Stimulated activated CD8-positive, alpha-beta memory T cell treated with anti-CD3 and anti-CD28 coated beads, Interleukin-4, amount 100 ng/mL, for 48 hours (primary cell): ENCODE measurements at places on chromosomes 11 and 22.
A peak's percentile ranks its signal among the peaks of the same experiment; 100 is the strongest.

DNA sequence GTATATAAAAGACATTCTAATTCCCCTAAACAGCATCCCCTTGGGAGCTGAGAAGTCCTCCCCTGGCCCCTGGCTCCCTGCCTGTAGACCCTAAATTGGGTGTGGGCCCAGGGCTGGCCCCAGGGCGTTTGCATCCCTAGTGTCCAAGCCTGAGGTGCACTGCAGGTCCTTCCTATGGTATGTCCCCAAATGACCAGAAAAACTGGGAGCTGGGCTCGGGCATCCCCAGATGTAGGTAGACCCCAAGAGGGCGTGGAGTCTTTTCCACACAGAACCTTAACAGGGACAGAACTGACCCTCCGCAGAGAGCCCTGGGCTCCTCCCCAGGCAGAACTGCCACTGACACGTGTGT is 782 bp upstream of the OSBPL5 start:
- no peak for DNase-seq

DNA sequence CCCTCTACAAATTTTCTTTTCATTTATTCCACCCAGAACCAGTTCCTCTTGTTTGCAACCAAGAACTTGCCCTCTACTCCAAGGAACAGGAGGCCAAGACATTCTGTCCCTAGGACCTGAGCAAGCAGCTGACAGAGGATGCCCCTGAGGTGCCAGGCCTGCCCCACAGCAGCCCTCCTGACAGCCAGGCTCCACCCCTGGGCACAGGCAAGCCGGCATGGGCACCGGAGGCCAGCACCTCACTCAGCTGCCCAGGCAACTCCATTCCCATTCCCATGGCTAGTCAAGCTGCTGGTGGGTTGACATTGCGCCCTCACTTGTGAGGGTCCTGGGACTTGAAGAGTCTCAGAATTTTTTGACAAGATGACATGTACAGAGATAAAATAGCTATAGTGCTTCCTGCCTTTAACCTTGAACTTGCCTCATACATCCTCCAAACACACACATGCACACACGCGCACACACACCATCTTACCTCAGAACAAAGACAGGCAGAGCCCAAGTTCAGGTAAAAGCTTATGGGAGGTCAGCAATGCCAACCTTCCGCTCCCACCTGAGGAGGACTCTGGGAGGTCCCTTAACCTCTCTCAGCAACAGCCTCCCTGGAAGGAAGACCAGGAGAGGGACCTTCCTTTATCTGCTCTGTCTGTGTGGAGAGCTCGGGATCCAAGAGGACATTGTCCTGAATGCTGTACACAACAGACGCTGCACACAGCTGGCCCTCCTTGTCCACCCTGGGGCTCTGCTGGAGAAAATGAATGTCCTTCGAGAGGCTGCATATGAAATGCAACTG is 620.9 kb upstream of the CADM1 start:
- DNase-seq, result no peak

- DNase-seq, result no peak
Measured at GRCh38 chr11:10443721-10444235, 11.3 kb upstream of the AMPD3 start.

GRCh38 chr11:35905646-35906276 is 38.1 kb upstream of the LDLRAD3 start:
- no peak for DNase-seq

- peak; percentile 70 for DNase-seq
Measured at GRCh38 chr22:30754971-30755758, 60.5 kb downstream of the OSBP2 start.

- DNase-seq, result no peak
Measured at GRCh38 chr22:46500201-46500600, 37.2 kb downstream of the CELSR1 start.

- no peak for DNase-seq
Measured at GRCh38 chr11:44913502-44913901, 37.2 kb downstream of the TP53I11 start.

DNA sequence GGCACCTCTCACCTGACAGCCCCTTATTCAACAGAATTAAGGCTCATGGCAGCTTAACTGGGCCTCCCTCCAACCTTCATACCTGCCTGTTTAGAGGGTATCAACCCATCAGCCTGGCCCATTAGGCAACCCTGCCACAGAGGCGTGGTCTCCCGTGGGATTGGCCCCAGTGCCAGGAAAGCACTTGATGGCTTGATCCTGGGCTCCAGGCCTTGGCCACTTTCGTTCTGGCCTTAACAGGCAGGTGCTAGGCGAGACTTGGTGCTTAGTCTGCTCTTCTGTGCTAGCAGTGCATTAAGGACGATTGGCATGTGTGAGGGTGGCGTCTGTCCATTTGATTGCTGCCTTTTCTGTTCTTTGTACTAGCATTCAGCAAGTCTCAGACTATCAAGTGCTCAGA is 75.2 kb downstream of the CABIN1 start:
- DNase-seq, result no peak

DNA sequence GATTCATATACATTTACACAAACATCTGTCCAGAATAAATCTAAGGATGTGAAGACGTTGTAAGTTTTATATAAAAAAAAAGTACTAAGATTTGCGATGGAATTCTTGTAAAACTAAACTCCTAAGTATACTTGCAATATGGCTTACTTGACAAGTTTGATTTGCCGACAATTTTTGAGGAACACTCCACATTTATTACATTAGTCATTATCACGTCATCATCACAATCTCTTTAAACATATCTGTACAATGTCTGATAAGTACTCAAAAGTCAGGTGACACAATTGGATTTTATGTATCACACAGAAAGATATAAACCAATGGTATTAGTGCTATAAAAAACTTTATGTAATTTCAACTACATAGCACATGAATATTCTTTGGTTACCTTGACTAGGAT is 30.4 kb downstream of the IMMP1L start:
- DNase-seq, result no peak

- no peak for DNase-seq
Measured at GRCh38 chr11:68254421-68254820, 17.4 kb downstream of the C11orf24 start.

- no peak for DNase-seq
Measured at GRCh38 chr11:110434952-110435779, 5.4 kb downstream of the FDX1 start.

GRCh38 chr11:100827934-100828661 is 141.0 kb downstream of the ARHGAP42 start:
- DNase-seq, result no peak

- DNase-seq, result no peak
Measured at GRCh38 chr11:23236826-23237555, 376.7 kb upstream of the CCDC179 start.

DNA sequence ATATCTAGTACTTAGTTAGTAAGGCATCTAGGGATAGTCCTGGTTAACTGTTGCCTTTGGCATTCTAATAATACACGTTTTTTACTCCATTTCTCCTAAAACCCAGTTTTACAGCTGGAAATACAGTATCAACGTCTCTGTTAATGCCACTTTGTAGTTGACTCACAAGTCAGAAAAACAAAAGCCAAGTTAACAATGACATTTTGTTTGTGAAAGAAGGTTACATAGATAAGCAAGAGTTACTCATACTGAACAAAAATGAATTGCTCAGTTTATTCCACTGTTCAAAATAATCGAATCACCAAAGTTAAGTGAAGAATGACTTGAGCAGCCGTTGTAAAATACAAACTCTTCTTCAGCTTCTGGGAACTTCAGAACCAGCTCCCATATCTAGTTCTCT is 540.3 kb downstream of the ETS1 start:
- no peak for DNase-seq

GRCh38 chr11:67027943-67028542 is 5.1 kb downstream of the SYT12 start:
- no peak for DNase-seq

- no peak for DNase-seq
Measured at GRCh38 chr11:126414615-126415014, 59.1 kb downstream of the ST3GAL4 start.

DNA sequence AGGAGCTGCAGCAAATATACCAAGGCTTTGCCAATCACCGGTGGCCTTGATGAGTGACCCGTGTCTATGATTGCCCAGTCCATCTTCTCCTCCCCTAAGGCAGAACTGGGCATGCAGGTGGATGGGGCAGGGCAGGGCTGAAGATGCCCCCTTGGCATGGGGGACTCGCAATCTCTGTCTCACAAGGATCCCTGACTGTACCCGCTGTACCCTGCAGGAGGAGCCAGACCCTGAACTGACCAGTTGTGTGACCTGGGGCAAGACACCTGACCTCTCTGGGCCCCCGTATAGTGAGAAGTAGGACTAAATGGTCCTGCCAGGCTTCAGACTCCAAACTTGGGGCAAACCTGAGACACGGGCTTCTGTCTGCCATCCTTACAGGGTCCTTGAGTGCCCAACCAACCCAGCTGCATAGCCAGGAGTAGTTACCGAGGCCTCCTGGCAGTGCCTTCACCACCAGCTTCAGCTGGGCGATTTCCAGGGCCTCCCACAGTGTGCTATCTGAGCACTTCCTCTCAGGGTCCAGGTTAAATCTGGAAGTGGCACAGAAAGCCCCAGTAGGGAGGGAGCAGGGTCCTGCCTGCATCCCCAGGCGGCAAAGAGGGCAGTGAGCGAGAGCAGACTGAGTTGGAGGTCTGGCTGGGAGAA is 6.4 kb upstream of the KCNJ11 start:
- no peak for DNase-seq

GRCh38 chr22:22414266-22414665 is 94.3 kb downstream of the ZNF280B start:
- no peak for DNase-seq

DNA sequence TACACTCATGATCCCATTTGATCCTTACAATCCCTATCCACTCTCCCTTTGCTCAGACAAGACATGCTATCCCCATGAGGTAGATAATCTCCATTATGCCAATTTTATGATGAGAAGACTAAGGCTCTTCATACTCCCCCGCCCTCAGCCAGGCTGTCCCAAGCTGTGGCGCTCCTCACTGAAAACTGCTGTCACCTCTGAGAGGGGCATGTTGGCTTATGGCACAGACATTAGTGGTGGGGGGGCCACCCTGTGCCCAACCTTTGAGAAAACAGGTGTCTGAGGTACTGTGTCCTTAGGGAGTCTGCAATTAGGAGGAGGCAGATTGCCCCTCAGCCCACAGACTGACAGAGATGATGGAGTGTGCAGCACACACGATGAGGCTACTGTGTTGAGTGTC is 2.4 kb downstream of the DDTL start:
- no peak for DNase-seq

DNA sequence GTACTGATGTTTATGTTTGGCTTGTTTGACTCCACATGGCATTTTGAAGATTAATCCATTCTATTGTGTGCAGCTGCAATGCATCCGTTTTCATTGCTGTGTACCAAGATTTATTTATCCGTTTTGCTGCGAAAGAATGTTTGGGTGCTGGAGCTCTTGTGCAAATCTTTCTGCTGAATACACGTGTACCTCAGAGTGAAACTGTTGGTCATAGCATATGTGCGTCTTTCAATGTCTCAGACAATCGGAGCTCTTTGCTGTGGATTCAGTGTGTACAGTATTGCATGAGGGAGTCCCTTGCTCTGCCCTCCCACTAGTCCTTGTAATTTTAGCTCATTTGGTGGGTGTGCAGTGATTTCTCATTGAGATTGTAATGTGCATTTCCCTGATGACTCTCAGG is 545.4 kb downstream of the TBC1D22A start:
- DNase-seq, result no peak

DNA sequence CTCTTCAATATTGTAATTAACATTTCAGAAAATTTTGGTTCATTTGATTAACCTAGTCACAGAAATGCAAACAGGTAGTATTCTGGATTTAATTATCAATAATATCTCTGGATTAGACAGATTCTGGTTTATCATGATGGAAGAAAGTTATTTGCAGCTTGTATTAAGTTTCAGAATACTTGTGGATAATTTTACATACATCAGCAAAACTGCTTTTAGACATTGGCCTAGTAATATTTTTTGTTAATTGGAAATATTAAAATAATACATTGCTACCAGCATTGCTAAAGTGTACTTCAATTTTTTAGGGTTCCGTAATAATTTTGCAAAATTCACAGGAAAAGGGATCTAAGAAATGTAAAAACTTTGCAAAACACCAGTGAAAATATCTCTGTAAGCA is 3.8 kb upstream of the OR5D14 start:
- no peak for DNase-seq

GRCh38 chr11:128463371-128463829 is 124.0 kb downstream of the ETS1 start:
- no peak for DNase-seq

DNA sequence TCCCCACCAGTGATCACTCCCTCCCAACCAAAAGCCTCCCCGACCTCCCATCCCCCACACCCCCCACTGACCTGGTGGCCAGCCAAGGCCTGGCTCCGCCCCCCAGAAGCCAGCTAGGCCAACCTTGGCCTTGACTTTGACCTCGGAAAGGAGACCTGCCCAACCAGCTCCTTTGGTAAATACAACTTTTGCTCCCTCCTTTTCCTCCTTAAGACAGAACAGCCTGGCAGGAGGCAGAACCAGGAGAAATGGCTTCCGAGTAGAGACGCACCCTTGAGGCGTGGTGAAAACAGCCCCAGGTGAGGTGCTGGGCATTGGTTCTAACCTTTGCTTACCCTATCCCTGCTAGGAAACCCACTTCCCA is 27.0 kb downstream of the PLEKHA7 start:
- no peak for DNase-seq

DNA sequence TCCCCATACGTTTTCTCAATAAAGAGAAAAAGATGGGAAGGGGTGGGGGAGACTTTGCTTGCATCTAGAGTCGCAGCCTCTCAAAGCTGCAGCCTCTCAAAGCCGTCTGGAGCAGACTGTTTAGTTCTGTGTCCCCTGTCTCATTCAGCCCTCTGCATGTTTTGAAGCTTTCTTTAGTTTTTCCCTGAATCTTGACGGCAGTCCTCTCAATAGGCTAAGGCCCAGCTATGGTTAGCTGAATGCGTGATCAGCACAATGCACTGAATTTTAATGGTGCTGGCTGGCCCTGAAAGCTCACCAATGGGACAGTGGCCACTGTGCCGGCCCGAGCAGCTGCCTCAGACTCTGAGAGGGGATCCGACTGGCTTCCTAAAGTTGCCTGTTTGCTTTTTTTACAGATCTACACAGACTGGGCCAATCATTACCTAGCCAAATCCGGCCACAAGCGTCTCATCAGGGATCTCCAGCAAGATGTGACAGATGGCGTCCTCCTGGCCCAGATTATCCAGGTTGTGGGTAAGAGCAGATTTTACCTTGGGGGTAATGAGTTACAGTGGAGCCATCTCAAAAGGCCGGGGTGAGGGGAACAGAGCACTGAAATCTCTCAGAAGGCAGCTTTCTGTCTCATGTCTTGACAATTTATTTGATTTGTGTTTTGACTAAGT is 119.6 kb downstream of the NAV2 start:
- DNase-seq, result no peak

GRCh38 chr22:37184380-37184755 is 3.7 kb downstream of the C1QTNF6 start:
- DNase-seq, result no peak

GRCh38 chr22:27417421-27417814 is 384.1 kb downstream of the MN1 start:
- no peak for DNase-seq

- DNase-seq, result no peak
Measured at GRCh38 chr11:117453886-117454563, 126.4 kb downstream of the CEP164 start.
